ENCODE measurements at places on chromosomes 11 and 22.
A peak's percentile ranks its signal among the peaks of the same experiment; 100 is the strongest.

GRCh38 chr11:121282386-121282785, 10.2 kb upstream of the SC5D start:
- DNase-seq: peak; percentile 30

DNA sequence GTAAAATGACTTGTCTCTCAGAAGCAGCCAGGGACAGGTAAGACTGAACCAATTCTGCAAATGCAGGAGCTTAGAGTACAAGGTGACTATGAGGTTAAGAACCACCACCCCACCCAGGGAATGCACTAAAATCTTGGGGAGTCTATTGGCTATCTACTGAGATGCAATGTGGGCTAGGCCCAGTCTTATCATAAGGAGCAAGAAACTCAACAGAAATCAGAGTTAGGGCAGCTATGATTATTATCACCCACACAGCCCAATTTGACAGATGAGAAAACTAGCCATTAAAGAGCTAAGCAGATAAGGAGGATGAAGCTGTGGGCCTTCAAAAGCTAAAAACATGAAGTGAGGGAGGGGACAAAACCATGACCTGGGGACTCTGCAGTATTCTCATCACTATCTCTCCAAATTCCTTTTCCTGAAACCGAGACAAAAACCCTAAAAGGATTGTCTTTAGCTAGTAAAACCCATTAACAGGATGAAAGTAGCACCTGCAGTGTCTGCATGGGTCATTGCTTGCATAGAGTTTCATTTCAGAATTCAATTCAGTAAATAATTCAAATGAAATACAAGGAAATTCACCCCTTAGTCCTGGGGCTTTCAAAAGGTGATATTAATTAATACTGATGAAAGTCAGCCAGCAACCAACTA, 68.8 kb upstream of the USP47 start:
- DNase-seq: no peak

GRCh38 chr11:68442433-68442832, 18.1 kb upstream of the PPP6R3 start:
- DNase-seq: no peak

- no peak for DNase-seq
These were observed 331.6 kb upstream of the ANO5 start for GRCh38 chr11:21861314-21861713.

GRCh38 chr11:94968334-94968958, 4.9 kb downstream of the CWC15 start:
- DNase-seq: no peak

- DNase-seq: no peak
These were observed 51.6 kb upstream of the SYT13 start for GRCh38 chr11:45337583-45338360.

- no peak for DNase-seq
These were observed 28.1 kb upstream of the ZBTB16 start for GRCh38 chr11:114031246-114031966.

GRCh38 chr11:71450939-71451338, 2.1 kb upstream of the NADSYN1 start:
- no peak for DNase-seq

GRCh38 chr11:108369064-108369463, 98.3 kb downstream of the C11orf65 start:
- DNase-seq: no peak

- no peak for DNase-seq
These were observed 1021.2 kb downstream of the TBC1D22A start for GRCh38 chr22:47783433-47784366.

DNA sequence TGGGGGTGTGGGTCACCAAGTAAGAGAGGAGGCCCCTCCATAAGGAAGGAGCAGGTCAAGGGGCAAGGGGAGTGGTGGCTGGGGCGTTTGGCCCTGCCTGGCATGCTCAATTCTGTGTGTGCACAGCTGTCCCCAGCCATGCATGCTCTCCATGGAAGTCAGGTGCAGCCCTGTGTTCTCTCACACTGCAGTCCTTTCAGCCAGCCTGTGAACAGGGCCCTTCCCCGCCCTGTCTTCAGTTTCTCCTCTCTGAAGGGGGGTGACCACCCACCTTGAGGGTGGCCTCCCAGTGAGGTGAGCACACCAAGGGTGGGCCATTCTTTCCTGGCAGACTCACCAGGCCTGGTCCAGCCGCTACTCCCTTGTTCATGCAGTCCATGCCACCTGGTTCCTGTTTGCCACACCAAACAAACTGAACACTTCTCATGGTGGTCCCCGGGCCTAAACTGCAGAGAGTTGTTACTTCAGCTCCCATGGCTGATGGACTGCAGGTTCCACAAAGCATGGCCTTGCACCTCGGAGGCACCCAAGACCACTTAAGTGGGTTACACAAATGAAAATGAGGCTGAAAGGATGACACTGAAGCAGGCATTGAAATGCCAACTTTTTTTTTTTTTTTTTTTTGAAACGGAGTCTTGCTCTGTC, 1.7 kb upstream of the CHCHD10 start:
- no peak for DNase-seq

- no peak for DNase-seq
These were observed 7.5 kb downstream of the LRFN4 start for GRCh38 chr11:66864172-66864901.

DNA sequence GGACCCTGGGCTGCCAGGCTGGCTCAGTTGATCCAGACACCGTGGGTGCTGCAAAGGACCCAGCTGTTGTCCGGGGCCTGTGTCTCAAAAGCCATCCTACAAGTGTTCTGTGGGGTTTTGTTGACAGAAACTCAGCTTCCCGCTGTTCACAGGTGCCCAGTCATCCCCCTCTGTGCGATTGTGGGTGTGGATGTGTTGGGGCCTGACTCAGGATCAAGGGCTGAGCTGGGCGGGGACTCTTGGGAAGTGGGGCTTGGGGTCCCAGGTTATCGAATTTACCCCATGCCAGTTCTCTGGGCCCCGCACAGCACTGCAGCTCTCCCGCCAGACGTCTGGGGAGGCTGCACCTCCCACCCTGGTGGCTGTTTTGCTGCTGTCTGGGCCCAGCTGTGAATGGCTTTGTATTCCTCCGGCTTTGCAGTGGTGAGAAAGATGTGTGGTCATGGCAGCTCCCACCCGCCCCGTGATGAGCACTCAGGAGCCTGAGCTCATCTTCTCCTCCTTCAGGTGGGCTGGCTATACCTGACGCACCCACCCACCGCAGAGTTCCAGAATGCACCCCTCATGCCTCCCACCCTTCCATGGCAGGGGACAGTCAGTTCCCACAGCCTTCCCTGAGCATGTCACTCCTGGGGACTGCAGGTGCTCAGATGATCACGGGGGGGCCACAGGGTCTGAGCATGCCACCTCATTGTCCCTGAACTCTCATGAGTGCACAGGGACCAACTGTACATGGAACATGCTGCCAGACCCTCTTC, 3.6 kb upstream of the AP2A2 start:
- no peak for DNase-seq

DNA sequence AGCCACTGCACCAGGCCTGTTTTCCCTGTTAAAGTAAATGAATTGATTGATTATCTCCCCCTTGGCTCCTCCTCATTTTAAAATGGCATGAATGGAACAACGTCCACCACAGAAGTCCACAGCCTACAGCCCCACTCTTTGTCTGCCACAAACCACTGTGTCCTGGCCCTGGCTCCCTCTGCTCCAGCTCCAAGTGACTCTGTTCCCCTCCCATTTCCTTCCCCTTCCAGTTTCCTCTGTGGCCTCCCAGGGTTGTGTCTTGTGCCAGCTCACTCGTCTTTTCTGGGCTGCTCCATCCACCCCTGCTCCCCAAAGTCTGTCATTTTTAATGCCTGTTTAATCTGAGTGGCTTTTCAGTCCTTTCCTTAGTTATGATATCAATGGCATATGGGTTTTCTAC, 52.4 kb upstream of the CD5 start:
- DNase-seq: no peak

DNA sequence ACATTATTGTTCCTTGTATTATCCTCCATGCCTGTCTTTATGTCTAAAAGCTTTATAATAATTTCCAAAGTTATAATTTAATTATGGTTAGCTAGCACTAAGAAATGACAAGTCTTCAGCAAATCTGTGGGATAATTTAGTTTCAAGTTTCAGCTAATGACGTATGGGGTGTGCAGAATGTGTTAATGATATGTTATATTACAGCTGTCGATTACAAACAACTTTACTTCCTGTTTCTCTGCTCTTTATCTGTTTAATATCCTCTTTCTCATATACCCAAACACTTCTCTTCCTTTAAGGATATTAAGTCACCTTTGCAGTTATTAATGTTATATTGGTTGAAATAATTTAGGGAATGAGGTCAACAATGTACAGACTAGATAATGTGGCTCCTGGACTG, 161.8 kb downstream of the CASP12 start:
- DNase-seq: no peak

GRCh38 chr11:61454520-61454919, 24.6 kb downstream of the SDHAF2 start:
- no peak for DNase-seq

DNA sequence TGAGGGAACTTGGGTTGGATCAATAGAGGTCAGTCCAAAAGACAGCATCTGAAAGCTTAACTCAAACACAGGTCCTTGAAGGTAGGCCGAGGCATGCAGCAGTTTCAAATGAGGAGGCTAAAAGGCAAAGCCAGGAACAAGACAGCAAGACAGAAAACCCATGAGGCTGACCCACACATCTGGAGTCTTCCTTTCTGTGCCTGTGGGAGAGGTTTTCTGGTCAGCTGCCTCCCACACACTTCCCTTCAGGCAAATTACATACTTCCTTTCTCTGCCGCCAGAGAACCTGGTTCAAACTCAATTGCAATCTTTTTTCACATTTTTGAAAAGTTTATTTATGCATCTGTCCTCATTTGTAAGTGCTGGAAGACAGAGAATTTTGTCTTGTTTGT, 29.8 kb upstream of the CRTAM start:
- no peak for DNase-seq

- DNase-seq: no peak
These were observed 8.4 kb upstream of the MMP20 start for GRCh38 chr11:102633385-102634026.

GRCh38 chr11:132579136-132579535, 953.2 kb downstream of the OPCML start:
- DNase-seq: no peak

- DNase-seq: peak; percentile 55
These were observed 284.0 kb downstream of the KIRREL3 start for GRCh38 chr11:126716456-126717083.

DNA sequence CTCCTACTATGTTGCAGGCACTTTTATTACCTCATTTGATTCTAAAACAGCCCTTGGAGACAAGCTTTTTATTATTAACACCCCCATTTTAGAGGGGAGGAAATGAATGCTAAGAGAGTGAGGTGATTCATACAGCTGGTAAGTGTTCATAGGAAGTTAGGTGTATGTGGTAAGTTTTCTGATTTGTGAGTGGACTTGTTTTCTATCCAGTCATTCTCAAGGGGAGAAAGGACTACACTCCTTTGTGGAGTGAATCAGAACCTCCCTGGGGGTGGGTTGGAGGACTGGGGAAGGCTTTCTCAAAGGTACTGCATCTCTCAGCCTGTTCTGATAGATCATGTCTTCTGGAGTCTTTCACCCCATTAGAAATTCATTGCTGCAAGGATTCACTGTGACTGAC, 23.5 kb downstream of the PKNOX2 start:
- DNase-seq: peak; percentile 48

GRCh38 chr11:13440100-13440855, 22.7 kb downstream of the BTBD10 start:
- peak; percentile 72 for DNase-seq

DNA sequence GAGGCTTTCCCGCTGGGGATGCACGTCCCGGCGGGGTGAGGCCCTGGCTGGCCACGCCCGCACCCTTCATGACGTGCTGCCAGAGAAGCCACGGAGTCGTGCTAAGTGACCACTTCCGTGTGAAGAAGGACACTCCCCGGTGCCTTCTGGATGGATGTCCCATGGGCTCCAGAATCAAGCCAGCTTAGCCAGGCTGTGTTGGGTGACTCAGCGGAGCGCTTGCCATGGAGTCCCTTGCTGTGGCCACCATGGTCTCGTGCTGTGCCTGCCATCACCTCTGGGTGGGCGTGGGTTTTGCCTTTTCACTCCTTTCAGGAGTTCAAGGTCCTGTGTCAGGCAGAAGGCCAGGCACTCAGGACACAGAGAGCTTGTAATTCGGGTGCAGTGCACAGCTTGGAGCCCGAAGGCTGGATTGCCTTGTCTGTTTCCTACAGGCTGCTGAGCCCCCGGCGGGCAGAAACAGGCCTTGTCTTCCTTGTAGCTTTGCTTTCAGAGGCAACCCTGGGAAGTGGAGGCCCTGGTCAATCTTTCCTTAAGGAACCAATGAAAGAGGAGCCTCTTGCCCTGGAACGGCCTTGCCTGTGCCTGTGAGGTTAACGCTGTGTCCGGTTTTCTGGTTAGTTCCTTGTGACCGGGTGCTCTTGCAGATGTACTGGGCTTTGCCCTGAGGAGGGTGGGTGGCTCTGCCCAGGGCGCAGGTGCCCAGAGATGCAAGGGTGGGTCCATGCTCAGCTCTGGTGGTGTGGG, 268.6 kb downstream of the TBC1D22A start:
- DNase-seq: peak; percentile 40

DNA sequence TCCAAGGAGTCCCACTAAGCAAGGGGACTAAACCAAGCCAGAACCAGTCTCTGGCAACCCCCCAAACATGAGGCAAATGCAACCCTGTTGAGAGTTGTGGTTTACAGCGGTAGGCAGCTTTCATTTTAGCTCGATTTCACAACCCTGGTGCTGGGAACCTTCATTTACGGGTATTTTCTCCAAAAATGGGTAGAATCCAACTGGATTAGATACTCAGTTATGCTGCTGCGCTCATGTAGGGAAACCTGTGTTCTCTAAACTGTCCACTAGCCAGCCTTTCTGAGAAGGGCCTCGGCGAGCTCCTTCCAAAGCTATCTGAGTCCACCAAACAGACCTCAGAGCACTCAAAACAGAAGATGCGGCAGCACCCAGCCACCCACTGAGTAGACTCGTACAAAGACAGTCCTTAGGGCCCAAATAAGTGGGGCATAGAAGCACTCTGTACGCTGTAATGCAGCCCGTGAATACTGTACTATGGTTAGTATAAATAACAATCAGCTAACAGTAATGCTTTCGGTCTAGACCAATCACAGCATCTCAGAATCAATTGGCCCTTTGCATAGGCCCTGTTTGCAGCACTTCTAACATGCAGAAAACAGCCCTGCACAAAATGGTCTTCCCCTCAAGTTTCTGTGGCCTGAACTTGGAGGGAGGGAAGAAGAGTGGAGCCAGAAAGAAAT, 104.7 kb downstream of the ETS1 start:
- DNase-seq: no peak

- DNase-seq: no peak
These were observed 1477.8 kb downstream of the FAM181B start for GRCh38 chr11:81255895-81256294.

Measured in HT1080 (cell line).